Activated CD4-positive, alpha-beta T cell treated with anti-CD3 and anti-CD28 coated beads, Interleukin-2, Interleukin-6, amounts not matched to agents 100 ng/mL and 50 ng/mL, durations not matched to agents 16 hours and 8 hours (primary cell): ENCODE measurements at places on chromosomes 1 and 21.

DNA sequence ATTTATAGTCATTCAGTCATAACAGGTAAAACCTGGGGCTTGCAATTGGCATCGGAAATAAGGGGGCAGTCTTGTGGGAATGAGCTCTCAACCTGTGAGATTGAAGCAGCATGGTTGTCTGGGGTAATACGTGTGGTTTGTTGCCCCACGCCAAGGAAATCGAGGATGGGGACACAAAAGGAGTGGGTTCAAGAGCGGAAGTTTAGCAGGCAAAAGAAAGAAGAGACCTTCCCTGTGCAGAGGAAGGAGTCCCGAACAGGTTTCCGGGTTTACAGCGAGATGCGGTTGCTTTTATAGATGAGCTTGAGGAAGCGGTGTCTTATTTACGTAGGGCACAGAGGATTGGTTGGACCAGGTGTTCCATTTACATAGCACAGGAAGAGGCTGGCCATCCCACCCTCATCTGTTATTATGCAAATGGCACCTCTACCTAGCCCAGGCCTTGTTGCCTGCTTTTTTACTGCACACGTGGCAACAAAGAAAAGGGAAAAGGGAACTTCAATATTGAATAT, 37.3 kb downstream of the IFNAR1 start:
- peak; percentile 61 for DNase-seq

DNA sequence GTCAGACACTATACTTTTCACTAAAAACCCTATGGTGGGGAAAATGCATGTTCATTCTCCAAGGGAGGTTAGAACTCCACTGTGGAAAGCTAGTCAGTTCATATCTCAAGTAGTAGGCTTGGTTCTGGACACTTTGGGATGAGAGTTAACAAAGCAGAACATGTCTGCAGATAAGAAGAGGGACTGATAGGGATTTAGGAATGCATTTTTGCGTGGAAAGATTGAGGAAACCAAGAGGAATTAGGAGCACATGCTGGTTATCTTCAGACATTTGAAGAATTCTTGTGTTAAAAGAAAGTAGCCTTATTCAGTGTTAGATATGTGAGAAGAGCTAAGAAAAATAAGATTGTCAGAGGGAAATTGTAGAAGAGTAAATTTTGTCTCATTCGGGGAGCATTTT, 1.2 kb upstream of the GRIK1 start:
- DNase-seq: no peak

GRCh38 chr1:207918581-207918980, 7.7 kb upstream of the CD34 start:
- DNase-seq: no peak

GRCh38 chr1:119974013-119974412, 77.7 kb upstream of the ADAM30 start:
- no peak for DNase-seq

GRCh38 chr1:21840981-21841380, 28.9 kb downstream of the LDLRAD2 start:
- no peak for DNase-seq

DNA sequence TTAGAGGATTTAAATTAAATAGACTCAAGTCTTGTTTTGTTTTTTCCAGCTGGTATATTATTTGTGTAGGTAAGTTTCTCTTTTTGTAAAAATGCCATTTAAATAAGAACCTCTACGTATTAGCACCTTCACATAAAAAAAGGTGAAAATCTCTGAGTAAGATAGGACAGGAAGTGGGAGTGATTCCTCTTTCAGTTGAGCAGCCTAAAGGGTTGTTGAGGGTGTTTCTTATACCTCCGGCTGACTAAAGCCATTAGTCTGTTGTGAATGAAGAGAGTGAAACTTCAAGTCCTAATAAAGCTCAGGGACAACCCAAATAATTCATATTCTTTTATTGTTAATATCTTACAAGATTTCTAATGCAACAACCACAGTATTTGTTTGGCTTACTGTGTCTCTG, 188.7 kb downstream of the CHRM3 start:
- DNase-seq: peak; percentile 19

GRCh38 chr1:202806845-202807450, 1.3 kb downstream of the KDM5B start:
- peak; percentile 52 for DNase-seq

GRCh38 chr1:217333939-217334338, 297.0 kb downstream of the GPATCH2 start:
- DNase-seq: peak; percentile 20

DNA sequence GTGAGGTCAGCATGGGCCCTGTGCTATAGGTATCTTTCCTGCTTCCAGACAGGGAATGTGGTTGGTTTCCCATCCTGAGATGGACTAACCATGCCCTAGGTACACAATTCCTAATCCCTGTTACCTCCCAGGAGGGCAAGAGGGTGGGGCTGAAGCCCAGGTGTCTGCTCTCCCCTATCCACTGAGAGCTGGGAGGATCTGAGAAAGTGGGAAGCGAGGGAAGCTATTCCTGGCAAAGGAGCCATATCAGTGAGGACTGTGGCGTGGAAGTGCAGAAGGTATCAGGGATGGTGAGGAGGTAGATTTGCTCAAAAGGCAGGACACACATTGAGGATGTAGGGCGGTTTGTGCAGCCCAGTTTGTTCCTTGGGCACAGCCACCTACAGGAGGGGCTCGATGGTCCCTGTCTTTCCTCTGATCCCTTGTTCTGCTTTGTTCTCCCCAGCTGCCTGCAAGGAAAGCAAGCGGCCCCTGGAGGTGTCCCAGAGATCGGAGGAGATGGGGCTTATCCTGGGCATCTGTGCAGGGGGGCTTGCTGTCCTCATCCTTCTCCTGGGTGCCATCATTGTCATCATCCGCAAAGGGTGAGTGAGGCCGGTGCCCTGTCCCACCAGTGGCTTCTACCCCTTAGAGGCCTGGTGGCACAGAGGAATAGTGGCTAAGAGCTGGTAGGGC, 48.1 kb downstream of the PTPRU start:
- DNase-seq: no peak

GRCh38 chr1:7121622-7121988, 336.4 kb downstream of the CAMTA1 start:
- no peak for DNase-seq

- peak; percentile 61 for DNase-seq
These were observed 58.0 kb downstream of the NKAIN1 start for GRCh38 chr1:31181515-31182343.

DNA sequence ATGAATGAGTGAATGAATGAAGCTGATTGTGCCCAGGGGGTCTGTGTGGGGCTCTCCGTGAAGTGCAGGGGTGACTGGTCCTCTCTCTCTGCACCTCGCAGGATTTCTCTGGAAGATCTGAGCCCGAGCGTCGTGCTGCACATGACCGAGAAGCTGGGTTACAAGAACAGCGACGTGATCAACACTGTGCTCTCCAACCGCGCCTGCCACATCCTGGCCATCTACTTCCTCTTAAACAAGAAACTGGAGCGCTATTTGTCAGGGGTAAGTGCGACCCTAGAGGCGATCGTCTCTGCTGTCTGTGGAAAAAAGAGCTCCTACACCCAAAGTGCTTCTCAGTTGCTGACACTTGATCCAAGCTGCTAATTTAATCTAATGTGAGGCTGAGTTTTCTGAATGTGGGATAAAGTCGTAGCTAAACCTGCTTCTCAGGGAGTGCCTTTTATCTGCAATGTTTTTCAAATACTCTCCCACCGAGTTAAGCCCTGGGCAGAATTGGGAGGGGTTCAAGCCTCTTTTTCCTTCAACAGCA, 101.7 kb downstream of the HUNK start:
- peak; percentile 33 for DNase-seq

DNA sequence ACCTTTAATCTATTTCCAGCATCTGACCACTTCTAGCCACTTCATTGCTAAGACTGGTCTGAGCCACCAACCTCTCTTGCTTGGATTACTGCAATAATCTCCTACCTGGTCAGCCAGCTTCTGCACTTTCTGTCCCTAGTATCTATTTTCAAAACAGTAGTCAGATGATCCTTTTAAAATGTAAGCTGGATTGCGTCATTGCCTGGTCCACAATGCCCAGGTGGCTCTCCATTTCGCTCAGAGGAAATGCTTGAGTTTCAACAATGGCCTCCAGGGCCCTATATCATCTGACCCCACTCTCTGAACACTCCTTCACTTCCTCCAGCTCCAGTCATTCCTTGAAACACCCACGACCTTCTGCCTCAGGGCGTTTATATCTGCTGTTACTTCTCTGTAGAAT, 2.3 kb downstream of the FYB2 start:
- no peak for DNase-seq

DNA sequence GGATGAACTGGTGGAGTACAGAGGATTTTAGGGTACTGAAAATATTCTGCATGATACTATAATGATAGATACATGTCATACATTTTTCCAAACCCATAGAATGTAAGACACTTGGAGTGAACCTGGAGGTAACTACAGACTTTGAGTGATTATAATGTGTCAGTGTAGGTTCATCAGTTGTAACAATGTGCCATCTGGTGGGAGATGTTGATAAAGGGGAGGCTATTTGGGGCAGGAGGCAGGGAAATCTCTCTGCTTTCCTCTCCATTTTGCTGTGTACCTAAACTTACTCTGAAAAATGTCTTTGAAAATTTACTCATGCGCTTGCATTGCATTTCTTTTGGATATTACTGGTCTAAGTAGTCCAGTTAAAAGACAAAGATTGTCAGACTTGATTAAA, 35.2 kb downstream of the PTBP2 start:
- no peak for DNase-seq

DNA sequence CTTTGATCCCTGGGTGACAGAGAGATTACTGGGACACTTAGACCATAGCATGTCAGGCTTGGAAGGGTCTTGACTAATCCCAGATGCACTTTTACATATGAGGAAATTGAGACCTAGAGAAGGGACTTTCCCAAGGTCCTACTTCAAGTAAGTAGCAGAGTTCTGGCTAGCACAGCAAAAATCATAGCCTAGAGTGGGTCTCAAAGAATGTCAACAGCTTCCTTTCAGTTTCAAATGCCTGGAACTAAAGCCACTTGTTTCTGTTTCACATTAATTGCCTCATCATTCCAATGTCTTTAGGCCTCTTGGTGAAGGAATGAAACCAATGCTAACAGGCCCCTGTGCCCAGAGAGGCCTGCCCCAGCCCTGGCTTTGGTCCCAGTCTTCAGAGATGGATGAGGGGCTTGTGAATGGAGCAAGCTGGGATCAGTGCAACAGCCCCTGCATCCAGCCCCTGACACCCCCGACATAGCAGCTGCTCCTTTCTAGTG, 26.6 kb downstream of the ATF3 start:
- DNase-seq: peak; percentile 30

GRCh38 chr1:101233495-101233894, 3.3 kb upstream of the S1PR1 start:
- DNase-seq: no peak

GRCh38 chr1:244901400-244902015, 37.2 kb upstream of the HNRNPU start:
- no peak for DNase-seq

GRCh38 chr1:24535021-24535424, 20.9 kb upstream of the NCMAP start:
- peak; percentile 81 for DNase-seq

- peak; percentile 65 for DNase-seq
These were observed 59.0 kb downstream of the SLC35A3 start for GRCh38 chr1:100028765-100029164.

DNA sequence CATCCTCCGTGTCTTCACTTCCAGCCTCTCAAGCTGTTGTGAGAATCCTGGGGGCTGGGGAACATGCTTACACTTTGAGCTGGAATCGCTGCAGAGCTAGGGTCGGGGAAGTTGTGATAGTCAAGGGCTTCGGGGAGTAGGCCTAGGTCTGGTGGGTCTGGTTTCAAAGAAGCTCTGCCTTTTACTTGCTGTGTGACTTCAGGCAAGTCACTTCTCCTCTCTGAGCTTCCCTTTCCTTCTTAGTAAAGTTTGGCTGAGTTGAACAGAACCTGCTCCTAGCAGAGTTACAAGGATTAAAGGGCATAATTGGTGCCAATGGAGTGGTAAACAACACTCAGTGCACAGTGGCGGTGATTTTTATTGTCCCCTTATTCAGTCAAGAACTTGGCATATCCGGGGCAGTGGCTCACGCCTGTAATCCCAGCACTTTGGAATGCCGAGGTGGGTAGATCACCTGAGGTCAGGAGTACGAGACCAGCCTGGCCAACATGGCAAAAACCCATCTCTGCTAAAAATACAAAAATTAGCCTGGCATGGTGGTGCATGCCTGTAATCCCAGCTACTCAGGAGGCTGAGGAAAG, 25.7 kb downstream of the ARHGEF19 start:
- no peak for DNase-seq

DNA sequence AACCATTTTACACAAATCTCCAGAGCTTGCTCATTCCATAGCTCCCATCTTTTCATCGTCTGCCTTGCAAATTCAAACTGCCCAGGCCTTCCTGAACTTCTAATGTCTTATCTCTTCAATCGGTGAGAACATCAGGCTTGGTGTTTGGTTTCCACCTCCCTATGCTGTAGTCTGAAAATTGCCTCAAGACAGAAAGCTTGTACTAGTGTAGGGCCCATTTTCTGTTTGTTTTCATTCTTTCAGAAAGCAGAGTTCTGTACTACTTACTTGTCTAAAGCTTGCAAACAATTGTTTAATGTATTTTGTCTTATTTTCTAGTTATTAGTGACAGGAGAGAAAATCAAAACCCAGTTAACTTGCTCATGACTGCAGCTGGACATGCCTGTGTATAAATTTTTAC, 16.8 kb downstream of the HOOK1 start:
- DNase-seq: no peak

DNA sequence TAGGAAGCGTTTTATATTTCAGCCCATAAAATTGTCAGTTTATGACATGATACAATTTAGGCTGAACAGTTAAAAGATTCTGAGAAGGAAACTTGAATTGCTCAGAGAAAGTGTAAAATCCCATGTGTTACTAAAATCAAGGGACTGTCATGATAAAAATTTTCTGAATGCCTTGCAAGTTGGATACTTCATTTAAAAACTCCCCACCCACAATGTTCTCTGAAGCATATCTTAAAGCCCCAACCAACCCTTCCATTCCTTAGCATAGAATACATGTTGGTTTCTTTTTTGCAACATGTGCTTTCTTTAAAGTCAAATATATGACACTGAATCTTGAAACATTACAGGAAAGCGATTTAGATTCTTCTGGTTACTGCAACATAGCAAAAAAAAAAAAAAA, 97.4 kb downstream of the MRPL39 start:
- DNase-seq: peak; percentile 72

- no peak for DNase-seq
These were observed 43.1 kb downstream of the RGSL1 start for GRCh38 chr1:182493063-182493462.
